ENCODE measurements at places on chromosomes 1 and 21. TPM values are rescaled to one million over a fixed set of nuclear protein-coding genes. Genes with fewer than 3 reads are reported as not detected.

Gene PPP1R8
- total RNA-seq: 70.0 TPM

Gene LCE1A
- not detected for total RNA-seq

- DNase-seq: peak; percentile 51
Measured at GRCh38 chr1:100443811-100444571, 91.7 kb downstream of the CDC14A start.

Gene PTGS2
- total RNA-seq: 3.7 TPM

Gene HAO2
- total RNA-seq: not detected

DNA sequence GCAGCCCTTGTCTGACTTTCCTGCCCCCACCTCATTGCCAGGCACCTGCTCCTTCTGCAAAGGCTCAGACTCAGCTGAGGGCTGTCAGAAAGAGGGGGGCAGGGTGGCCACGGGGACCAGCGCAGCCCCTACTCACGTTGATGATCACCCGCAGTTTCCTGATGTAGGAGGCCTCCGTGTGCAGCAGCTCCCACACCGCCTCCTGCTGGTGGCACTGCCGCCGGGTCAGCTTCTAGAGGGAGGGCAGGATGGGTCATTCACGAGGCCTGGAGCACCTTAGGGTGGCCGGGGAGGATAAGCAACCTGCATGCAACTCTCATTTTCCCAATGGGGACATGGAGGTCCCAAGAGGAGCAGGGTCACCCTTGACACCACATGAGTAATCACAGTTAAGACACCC is 6.4 kb upstream of the TNFRSF25 start:
- DNase-seq: no peak

DNA sequence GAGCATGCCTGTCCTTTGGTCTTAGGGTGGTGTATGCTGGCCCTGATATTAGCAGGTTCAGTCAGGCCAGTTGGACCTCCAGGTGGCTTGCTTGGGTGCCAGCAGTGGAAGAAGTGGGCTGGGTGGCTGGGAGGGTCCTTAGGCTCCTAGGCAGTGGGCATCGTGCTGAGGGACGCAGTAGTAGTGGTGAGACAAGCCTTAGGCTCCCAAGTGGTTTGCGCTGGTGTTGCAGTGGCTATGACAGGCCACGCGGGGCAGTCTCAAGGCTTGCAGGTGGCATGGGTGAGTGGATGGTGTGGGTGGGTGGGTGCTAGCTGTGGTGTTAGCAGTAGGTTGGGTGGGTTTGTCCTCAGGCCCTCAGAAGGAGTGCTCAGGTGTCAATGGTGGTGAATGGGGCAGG is 162.3 kb downstream of the FMN2 start:
- no peak for DNase-seq

DNA sequence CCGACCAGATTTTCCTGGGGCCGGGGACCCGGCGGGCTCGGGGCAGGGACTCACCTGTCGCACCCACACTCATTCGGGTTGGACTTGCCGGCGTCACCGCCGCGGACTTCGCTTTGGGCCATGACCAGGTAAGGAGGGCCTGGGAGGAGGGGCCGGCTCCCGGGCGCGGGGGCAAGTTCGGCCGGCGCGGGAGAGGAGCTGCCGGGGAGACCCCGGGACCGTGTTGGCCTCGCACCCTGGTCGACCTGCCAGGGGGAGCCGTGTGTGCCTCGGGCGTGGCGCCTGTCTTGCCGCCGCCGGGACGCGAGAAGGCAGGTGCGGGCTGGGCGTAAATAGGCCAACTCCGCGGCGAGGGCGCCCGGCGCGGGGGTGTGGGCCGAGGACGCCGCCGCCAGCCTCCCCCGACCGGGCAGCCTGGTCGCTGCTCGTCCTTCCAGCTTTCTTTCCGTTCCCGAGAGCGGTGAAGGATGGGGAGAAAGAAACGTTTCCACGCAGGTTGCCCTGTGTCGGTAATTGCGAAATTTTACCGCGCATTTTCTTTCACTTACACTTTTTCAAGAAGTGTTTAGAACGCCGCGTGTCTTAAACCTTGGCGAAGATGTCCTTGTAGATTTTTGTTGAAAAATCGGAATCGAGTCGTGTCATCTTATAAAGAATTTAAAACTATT is 558 bp downstream of the USP1 start:
- peak; percentile 46 for DNase-seq
